ENCODE measurements at places on chromosomes 3 and 15.

DNA sequence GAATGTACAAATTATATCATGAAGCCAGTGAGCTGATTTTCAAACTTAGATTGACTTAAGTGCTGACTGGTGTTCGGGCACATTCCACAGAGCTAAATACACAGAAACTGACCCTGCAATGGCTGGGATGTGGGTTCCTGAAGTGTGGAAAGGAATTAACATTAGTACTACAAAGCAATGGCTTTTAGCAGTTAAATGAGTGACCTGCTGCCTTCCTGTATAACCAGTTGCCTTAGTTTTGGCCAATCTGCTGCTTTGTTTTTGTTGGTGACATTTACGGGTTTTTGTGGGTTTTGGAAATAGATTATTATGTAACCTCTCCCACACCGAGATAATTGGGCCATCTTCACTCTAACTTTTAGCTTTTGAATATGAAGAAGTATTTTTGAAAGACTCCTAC, 2.4 kb upstream of the SKIC8 start:
- no peak for DNase-seq

GRCh38 chr3:126811530-126811929, 107.5 kb downstream of the CHCHD6 start:
- DNase-seq, result no peak

DNA sequence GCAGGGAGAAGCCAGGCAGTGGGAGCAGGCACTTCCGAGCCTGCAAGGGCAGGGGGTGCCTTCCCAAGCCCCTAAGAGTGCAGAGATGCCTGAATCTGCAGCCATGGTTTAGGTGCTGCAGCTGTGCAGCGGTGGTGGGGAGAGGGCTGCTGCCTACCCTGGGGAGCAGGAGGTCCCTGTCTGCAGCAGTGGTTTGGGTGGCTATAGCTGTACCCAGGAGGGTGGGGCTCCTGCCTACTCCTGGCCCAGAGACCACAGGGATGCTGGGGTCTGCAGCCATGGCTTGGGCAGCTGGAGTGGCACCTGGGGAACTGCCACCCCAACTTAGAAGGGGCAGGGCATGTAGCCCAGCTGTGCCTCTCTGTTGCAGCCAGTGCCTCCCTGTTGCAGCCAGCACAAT, 488.1 kb upstream of the THBS1 start:
- DNase-seq, result no peak

- no peak for DNase-seq
Measured at GRCh38 chr3:69761896-69762767, 22.9 kb downstream of the MITF start.

- DNase-seq, result no peak
Measured at GRCh38 chr3:108153451-108153981, 62.7 kb upstream of the CD47 start.

DNA sequence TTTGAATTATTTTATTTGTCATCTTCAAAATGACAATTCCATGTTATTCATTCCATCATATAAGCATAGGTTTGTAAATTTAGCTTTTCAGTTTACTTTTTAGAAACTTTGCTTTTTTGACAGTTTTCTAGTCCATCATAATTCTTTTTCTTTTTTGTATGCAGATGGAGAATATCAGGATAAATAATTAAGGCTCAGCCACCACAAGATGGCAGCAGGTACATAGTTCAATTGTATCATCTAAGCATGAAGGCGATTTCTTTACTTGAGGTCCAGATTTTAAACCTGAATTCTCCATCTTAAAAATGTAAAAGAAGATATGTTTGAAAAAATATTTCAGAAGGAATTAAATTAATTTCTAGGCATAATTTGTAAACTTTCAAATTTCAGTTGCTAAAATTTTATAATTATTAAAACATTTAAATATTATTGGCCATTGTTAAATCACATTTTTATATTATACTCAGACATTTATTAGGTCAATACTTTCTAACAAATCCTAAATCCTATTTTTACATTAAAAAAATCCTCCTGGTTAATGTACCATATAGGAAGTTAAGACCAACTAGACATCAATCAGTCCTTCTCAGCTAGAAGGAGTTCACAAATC, 15.1 kb downstream of the PLSCR5 start:
- DNase-seq, result no peak

GRCh38 chr3:129383292-129383860, 45.1 kb downstream of the EFCAB12 start:
- peak; percentile 61 for DNase-seq

Measured in anterior cingulate cortex (tissue), 58 donors.